ENCODE measurements at places on chromosomes 7 and 10.
A peak's percentile ranks its signal among the peaks of the same experiment; 100 is the strongest.

GRCh38 chr10:51653025-51653424 is 46.4 kb downstream of the CSTF2T start:
- no peak for DNase-seq

DNA sequence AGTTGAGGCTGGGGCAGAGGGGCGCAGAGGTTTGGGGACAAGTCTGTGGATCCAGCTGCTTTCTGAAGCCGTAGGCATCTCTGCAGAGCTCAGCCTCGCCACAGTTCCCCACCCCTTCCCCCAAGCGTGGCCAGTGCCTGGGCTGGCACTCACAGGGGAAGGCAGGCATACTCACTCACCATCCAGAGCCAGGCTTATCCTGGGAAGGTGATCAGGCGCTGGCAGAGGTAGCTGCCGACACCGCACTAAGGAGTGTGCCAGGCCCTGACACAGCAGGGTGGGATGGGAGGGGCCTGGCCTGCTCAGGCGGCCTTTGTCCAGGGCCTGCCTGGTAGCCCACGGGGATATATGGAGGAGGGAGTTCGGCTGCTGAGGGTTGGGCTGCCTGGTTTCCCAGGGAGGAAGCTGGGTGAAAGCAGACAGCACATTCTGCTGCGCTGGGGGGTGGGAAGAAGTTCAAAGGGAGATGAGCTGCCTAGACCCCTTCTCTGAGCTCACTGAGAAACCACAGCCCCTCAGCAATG is 15.9 kb downstream of the VSIR start:
- no peak for DNase-seq

DNA sequence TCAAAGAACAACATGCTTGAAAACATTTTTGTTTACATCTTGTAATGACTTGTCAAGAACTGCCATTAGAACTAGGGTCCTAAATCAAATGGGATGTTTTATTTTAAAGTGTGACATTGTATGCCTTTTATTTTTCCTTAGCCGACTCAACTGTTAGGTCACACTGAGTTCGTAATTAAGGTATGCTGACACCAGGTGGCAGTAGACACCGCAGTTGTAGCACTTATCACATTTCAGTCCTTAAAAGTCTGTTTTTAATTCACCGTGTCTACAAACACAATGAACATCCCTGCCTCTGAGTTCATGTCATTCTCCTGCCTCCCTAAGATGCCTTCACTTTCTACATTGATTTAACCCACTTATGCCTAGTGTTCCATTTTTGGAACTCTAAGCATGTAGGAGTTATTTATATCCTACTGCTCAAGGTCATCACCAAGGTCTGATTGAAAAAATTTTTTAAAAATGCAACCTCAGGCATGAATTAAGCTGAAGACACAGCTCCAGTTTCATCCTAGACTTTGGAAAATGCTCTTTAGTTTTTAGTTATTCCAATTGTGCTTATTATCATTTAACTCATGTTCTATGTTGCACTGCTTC is 186.1 kb downstream of the BMPER start:
- DNase-seq, result peak; percentile 3

DNA sequence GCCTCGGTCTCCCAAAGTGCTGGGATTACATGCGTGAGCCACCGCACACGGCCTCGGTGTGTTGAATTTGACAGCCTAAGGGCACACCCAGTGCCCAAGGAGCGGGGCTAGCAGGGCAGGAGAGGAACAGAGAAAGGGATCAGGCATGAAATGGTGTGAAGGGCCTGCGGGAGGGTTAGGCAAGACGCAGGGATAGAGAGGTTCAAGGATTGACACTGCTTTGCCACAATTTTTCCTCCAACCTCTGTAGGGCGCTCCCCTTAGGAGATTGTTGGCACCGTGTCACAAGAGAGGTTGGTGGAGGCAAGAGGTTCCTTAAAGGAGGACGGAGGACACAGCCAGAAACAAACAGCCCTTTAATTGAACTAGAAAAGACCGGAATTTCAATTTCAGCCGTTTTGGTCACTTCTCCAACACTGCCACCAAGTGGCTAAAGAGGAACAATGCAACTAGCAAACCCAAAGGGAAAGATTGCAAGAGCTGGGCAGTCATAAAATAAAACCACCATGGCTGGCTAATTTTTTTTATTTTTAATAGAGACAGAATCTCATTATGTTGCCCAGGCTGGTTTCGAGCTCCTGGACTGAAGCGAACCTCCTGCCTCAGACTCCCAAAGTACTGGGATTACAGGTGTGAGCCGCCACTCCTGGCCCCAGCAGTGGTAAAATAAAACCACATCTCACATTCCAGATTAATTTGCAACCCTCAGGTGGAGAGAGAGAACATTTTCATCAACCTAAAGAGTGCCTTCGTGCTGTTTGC is 6.9 kb upstream of the CREB3L2 start:
- DNase-seq, result peak; percentile 35

- DNase-seq, result no peak
These were observed 18.4 kb upstream of the GPR146 start for GRCh38 chr7:1025743-1026581.

DNA sequence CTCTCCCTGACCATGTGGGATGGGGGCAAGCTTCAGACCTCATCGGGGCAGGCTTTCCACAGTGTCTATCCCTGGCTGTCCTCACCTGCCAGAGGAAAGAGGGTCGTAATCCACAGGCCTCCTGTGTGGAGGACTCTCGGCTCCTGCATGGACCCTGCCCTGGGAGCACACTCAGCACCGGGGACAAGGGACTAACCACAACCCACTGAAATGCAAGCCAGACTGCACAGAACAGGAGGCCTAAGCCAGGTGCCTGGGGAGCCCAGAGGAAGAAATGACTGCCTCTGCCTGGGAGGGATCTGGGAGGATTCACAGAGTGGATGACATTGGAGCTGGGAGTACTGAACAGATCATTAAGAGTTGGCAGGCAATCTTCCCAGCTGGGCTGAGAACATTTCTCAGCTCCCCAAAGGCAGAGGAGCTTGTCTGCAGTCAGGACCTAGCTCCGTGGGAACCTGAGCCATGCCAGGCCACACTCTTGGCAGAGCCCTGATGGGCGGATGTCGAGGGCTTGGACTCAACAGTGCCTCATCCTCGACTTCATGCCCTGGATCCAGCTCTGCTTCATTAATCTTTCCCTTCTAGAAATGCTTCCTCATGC is 213.4 kb downstream of the USP6NL start:
- no peak for DNase-seq

DNA sequence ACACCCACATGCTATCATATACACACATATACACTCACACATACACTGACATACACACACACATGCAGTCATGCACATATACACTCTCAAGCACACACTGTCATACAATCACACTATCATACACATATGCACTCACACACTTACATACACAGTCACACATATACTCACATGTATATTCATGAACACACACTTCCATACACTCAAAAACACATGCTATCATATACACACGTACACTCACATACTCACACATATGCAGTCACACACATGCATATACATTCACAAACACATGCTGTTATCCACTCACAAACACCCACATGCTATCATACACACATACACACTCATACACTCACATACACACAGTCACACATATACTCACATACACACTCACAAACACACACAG is 71.0 kb upstream of the PLXNA4 start:
- DNase-seq, result no peak

GRCh38 chr10:7233259-7233991 is 177.4 kb downstream of the SFMBT2 start:
- no peak for DNase-seq

DNA sequence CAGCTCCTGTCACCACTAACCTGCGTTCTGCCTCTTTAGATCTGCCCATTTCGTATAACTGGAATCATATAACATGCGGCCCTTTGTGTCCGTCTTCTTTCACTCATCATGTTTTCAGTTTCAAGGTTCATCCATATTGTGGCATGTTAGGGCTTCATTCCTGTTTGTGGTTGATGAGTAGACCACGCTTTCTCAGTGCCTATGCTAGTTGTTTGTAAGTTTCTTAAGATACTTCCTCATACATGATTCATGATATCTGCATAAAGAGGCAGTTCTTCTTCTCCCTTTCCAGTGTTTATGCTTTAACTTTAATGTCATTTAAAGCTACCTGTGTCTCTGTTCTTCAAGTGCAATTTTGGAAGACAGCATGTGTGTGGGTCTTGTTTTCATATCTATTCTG is 79.5 kb upstream of the FAM20C start:
- no peak for DNase-seq

GRCh38 chr7:90404777-90405176 is 1.5 kb downstream of the CLDN12 start:
- DNase-seq, result no peak

GRCh38 chr10:122014652-122015248 is 25.8 kb downstream of the TACC2 start:
- DNase-seq, result no peak

GRCh38 chr7:34759477-34760125 is 101.6 kb downstream of the NPSR1 start:
- peak; percentile 51 for DNase-seq

DNA sequence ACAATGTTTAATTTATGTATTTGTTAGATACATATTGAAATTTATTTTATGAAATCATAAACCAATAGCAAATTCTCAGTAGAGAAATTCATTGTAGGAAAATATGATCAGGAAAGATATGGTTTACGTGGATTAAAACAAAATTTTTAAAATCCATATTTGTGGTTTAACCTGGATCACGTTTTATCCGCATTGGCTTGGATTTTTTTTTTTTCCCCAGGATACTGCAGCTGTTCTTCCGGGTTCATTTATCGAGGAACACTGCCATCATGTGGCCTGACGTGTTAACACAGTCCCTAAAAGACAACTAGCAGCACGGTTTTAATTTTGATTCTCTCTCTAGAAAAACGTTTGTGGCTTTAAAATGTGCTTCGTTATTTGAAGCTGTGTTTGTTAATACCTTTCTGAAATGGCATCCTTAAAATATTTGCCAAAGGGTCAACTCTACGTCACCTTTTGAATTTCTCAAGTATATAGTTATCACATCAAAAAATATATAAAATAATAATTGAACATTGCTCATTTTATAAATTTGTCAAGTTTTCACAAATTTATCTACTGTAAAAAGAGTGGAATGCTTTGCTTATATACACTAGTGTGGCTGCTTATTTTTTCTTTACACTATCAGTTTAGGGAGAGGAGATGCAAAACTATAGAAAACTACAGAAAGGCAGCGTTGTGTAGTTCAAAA is 8.7 kb upstream of the ASB4 start:
- peak; percentile 56 for DNase-seq

- no peak for DNase-seq
These were observed 175.6 kb downstream of the OTUD1 start for GRCh38 chr10:23614483-23614882.

DNA sequence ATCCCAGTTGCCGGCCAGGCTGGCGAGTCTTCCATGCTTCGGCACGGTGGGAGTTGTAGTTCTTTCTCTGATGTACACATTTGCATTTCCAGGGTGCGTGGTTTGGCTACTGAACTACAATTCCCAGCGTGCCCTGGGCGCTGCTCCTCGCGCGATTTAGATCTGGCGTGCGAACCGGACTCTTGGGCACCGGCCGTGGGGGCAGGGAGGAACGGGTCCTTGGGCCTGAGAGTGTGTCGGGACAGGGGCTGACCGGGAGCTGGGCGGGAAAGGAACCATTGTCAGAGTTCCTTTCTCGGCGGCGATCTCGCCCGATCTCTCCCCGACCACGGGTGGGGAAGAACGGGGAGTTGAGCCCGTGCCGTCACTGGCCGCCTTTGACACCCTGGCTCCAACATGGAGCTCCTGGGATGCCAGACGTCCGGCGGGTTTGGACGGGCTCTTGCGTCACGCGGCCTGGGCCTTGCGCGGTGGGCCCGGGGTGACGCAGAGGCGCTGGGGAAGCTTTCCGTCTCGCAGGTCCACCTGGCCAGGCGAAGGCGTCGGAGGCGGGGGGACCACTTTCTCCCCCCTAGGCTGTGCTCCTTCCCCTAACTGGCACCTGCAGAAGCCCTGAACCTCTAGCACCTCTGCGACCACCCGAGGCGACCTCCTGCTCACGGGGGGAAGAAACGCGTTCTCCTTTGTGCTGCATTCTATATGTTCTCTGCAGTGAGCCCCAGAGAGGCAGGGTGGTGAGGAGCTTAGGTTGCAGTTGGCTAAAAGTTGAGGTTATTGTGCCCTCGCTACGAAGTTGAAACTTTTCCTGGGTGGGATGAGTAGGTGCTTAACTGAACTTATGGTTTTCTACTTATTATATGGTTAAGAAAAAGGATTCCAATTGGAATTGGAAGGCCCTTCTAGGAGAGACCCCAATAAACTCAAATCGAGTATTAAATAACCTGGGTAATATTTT is 824 bp downstream of the IFRD1 start:
- DNase-seq, result peak; percentile 80

- no peak for DNase-seq
These were observed 18.0 kb downstream of the STX1A start for GRCh38 chr7:73701357-73701995.

DNA sequence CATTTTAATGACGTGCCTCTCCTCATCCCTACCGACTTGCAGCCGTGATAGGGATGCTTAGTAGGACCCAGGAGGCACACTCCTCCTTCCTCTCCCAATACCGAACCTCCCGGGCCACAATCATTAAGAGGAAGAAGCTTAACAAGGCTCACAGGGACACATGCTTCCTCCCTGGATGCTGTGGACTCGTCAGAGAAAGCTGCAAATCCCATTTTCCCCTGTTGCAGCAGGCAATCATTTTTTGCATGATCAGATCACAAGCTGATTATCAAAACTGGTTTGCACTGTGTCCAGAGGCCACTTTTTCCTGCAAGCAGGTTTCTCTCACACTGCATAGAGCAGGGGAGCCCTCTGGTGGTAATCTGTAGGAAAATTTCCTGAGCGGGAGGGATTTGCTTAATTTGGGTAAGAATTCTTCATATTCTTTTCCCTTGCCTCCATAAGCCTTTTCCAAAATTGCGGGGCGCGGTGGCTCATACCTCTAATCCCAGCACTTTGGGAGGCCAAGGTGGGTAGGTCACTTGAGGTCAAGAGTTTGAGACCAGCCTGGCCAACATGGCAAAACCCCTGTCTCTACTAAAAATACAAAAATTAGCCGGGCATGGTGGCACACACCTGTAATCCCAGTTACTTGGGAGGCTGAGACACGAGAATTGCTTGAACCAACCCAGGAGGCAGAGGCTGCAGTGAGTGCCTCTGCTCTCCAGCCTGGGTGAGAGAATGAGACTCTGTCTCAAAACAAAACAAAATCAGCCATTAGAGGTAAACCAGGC is 16.1 kb upstream of the LAMB4 start:
- peak; percentile 44 for DNase-seq

DNA sequence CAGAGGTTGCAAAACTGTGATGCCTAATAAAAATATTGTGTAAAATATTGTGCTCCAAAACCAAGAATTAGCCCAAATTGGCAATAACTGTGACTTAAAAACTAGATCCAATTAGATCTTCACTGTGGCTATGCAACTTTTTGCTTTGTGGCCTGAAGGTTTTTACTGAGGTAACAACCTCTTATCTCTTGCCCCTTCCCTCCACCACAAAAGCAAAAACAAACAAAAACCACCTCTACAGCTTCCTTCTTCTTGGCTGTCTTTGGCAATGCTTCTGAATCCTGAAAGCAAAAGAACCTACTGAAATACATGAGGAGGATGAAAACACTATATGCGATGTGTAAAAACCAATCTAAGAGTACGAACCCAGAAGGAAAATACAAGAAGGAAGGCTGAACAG is 226.7 kb upstream of the MBL2 start:
- DNase-seq, result no peak

Data from SW 1271 (cell line).